ENCODE measurements at places on chromosomes 13 and 19. TPM values are rescaled to one million over a fixed set of nuclear protein-coding genes. Genes with fewer than 3 reads are reported as not detected.

The MAST1 gene
- total RNA-seq, result 5.8 TPM

GRCh38 chr13:50078895-50079654, 63.8 kb downstream of the KCNRG start:
- no peak for DNase-seq

DNA sequence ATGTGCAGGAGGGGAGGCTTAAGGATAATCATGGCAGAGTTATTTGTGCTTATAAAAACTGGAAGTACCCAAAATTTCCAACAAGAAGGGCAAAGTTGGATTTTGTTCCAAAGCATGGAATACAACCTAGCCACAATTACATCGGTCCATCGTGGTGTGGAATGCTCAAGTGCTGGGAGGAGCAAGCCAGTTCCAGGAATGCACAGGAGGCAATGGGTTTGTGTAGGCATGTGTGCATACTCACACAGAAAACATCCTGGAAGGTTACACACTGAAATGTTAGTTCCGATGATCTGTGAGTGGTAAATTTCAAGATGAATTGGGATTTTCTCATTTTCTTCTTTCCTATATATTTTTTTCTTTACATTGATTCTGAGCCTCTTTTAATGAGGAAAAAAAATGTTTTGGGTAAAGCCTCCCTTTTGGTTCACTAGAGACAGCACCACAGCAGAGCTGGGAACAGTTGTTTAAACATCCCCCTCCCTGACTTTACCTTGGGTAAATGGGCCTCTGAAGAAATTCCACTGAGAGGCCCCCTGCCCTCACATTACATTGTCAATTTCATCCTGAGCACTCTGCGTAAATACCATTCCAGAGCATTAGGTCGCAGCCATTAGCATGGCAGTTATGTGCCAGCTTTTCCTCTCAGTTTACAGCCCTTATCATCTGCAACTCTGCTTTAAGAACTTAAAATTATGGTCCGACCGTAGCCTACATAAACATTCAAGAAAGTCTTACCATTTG, 122.0 kb downstream of the UQCRFS1 start:
- DNase-seq, result no peak

The ZNF610 gene
- 14.2 TPM for total RNA-seq

The ACER1 gene
- total RNA-seq, result 0.16 TPM

DNA sequence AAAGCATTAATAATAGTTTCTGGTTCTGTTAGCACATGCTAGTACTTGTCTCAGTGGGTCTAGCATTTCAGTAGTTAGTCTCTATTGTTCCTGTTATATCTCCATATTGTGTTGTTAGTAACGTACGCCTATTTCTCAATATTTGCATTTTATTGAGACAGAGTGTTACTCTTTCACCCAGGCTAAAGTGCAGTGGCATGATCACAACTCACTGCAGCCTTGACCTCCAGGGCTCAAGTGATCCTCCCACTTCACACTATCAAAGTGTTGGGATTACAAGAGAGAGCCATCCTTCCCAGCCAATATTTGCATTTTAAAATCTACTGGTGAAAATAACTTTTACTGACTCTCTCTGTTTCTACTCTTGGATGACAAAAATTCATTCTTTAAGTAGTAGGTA, 154.6 kb upstream of the PRR20A start:
- no peak for DNase-seq

DNA sequence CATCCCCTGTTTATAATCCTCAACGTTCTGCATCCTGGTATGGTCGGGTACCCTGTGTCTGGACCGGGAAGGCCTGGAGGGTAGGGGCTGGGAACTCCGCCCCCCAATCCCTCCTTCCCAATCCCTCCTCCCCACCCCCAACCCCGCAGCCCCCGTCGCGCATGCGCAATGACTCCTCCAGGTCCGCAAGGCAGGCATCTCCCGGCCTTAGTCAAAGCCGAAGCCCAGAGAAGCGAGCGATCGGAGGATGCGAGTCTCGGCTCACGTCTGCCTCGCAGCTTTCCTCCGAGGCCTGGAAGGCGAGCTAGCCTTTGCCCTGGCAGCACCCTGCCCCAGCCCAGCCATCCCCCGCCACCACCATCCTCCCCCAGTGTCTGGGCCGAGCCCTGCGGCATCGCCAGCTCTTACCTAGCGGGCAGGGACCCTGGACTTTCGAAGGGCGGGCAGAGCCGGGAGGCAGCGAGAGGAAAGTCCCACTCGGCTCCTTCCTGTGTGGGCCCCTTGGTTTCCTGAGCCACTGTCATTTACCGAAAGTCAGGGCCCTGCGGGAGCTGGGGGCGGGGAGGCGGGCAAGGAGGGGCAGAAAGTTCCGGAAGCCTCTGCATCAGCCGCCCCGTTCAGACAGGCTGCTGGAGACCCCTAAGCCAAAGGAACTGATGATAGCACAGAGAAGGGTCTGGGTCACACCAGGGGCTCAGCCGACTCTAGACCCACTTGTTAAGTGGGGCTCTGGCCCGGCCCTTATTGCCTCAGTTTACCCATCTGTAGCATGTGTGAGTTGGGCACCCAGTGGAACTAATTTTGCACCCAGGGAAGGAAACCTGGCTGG, at the start of gene JAK3:
Gene JAK3 (minus strand): TSS at position 445 of the 829 bp plus-strand sequence. CDS start 3,565 bp downstream, outside the sequence.
- peak; percentile 80 for DNase-seq

- no peak for DNase-seq
Measured at GRCh38 chr13:75440100-75440499, 41.9 kb downstream of the TBC1D4 start.

DNA sequence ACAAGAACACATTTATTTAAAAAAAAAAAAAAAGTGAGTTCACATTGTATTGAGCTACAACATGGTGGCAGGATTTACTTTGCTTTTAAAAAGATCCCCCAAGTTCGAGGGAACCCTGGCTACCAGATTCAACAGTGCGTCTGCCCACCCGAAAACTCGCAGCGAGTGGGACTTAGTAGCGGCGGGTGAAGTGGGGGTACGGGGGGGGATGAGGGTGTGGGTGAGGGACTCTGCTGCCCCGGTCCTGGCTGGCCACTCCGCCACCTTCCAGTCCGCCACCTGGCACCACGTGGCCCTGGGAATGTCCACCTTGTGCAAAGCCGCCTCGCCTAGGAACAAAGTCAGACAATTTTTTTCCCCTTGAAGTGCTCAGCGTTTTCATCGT, 19.3 kb upstream of the TINCR start:
- no peak for DNase-seq

DNA sequence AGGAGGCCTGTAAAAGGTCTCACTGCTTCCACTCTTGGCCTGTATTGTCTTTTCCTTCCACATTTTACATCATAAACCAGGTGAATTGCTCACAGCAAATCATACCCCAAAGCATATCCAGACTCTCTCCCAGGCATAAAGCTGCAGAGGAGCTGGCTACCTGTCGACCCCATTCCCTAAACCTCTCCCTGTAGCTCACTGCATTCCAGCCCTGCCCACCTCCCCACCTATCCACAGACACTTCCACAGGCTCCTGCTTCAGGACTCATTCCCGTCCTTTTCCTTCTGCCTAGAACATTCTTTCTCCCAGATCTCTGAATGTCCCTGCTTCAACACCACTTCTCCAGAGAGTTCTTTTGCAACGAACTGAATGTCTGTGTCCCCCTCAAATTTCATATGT, 46.4 kb upstream of the STARD13 start:
- DNase-seq, result no peak

- DNase-seq, result no peak
Measured at GRCh38 chr19:42074513-42075363, 1.2 kb upstream of the ZNF574 start.

GRCh38 chr19:39677961-39678889, 22.5 kb downstream of the LGALS16 start:
- no peak for DNase-seq

DNA sequence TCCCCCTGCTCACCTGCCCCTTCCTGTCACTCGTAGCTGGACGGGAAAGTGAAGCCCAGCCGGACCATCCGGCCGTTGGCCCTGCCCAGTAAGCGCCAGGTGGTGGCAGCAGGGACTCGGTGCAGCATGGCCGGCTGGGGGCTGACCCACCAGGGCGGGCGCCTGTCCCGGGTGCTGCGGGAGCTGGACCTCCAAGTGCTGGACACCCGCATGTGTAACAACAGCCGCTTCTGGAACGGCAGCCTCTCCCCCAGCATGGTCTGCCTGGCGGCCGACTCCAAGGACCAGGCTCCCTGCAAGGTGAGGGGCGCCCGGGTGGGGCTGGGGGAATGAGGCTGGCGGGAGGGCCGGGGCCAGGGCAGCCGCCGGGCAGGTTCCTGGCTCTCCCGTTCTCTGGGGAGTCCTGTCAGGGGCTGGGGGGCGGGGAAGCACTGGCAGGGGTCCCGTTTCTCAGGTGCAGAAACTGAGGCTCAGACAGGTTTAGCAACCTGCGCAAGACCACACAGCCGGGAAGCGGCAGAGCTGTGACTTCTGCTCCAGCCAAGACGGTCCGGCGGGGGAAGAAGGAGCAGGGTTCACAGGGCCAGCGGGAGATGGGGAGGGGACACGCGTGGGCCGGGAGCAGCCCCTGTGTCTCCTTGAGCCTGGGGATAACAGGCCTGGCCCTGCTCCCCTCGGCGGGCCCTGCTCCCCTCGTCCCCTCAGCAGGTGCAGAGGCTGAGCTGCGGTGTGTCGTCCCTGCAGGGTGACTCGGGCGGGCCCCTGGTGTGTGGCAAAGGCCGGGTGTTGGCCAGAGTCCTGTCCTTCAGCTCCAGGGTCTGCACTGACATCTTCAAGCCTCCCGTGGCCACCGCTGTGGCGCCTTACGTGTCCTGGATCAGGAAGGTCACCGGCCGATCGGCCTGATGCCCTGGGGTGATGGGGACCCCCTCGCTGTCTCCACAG, 5.3 kb downstream of the GZMM start:
- no peak for DNase-seq

GRCh38 chr13:110780422-110780821, 66.9 kb downstream of the ING1 start:
- DNase-seq, result no peak

- no peak for DNase-seq
Measured at GRCh38 chr13:62093984-62094780, 678.5 kb upstream of the PCDH20 start.

The PTH2 gene
- not detected for total RNA-seq

GRCh38 chr13:32936716-32937115, 79.5 kb upstream of the KL start:
- DNase-seq, result no peak

DNA sequence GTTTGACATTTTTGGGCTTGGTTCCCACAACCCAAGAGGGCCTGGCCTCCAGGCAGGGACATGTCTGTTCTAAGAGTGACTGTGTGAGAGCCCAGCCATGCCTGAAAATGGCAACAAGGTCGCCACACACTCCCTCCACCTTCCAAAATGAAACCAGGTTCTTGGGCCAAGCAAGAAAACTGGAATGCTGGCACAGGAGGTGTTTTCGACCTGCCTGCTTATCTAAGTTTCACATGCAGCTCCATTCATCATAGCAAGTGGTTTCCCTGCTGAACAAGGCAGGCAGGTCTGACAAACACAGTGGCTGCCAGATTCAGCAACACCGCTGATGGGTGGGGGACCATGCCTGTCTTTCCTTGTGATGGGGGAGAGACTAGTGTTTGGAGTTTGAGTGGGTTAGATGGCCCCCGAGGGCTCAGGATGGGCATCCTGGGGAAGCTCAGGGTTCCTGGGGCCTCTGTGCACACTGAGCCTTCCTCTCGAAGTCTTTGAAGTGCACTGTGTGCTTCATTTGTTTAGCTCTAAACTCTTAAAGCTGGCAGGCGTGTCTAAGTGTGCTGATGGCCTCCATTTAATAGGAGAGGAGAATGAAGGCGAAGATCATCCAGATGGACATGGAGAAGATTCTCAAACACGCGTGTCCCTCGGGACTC, 17.9 kb upstream of the GAS6 start:
- DNase-seq, result no peak

- DNase-seq, result no peak
Measured at GRCh38 chr13:80688593-80688992, 347.7 kb upstream of the SPRY2 start.

GRCh38 chr19:38667661-38668171, 20.3 kb downstream of the ACTN4 start:
- DNase-seq, result no peak

The ZFP82 gene
- total RNA-seq, result 15.5 TPM

The ZNF20 gene
- total RNA-seq, result 11.1 TPM

DNA sequence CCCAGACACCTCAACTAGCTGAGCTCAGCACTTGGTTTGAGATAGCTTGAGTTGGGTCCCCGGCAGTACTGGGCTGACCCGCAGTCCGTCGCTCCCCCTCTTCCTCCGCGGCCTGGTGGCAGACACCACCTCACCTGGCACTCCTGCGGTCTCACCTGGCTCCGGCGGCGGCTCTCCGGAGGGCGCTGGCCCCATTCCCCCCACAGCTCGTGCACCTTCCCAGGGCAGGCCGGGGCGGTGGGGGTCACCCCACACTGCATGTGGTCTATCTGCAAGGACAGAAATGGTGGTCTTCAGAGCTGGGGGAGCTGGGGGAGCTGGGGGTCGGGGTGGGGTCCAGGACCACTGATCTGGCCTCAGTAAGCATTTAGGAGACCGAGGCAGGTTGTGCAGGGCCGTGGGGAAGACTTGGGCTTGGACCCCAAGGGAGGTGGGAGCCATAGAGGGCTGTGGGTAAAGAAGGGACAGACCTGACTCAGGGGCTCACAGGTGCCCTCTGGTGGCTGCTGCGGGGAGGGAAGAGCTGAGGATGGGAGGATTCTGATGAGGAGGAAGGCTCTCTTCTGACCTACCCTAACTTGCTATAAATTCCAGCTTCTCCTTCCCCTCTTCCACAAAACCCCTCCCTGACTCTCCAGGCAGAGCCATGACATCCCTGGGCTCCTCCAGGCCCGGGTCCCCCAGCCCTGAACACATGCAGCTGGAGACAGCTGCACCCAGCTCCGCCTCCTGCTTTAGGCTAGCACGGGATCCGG, 6.7 kb upstream of the PLIN4 start:
- DNase-seq, result no peak

DNA sequence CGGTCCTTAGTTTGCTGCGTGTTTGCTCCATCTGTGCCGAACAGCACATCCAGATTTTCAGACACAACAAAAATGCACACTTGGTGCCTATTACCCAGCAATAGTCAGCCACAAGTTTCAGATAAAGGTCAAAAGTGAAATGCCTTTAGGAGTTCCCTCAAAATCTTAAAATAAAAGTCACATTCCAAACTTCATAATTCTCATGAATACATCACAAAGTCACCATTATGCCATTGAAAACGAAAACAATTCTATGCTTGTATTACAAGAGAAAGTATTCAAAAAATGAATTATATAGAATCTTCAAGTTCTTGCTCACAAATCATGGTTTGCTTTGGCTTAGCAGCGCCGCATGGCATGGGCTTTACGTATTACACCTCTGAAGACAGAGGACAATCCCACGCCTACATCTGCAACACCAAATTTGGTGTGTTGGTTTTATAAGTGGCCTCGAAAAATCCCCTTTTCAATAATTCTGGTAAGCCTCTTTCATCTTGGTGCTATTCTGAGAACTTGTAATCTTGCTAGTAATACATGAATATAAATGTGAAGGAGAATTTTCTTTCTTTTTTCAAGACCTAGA, 26.6 kb downstream of the COL4A1 start:
- DNase-seq, result no peak

GRCh38 chr13:29956853-29957252, 106.4 kb upstream of the UBL3 start:
- DNase-seq, result no peak

- DNase-seq, result no peak
Measured at GRCh38 chr13:52975969-52976368, 52.6 kb upstream of the OLFM4 start.

The KLK15 gene
- total RNA-seq, result not detected

Data from mesothelial cell of epicardium (in vitro differentiated cells).